ENCODE measurements at places on chromosomes 13 and 19. TPM values are rescaled to one million over a fixed set of nuclear protein-coding genes. Genes with fewer than 3 reads are reported as not detected.

GRCh38 chr13:42654722-42655121, 80.8 kb downstream of the TNFSF11 start:
- H3K27me3 ChIP-seq, result no peaks in the 10 kb centered on the region
- H3K4me1 ChIP-seq, result no peaks in the 10 kb centered on the region
- no peak overlapping the region for H3K27ac ChIP-seq
- DNase-seq, result no peak

DNA sequence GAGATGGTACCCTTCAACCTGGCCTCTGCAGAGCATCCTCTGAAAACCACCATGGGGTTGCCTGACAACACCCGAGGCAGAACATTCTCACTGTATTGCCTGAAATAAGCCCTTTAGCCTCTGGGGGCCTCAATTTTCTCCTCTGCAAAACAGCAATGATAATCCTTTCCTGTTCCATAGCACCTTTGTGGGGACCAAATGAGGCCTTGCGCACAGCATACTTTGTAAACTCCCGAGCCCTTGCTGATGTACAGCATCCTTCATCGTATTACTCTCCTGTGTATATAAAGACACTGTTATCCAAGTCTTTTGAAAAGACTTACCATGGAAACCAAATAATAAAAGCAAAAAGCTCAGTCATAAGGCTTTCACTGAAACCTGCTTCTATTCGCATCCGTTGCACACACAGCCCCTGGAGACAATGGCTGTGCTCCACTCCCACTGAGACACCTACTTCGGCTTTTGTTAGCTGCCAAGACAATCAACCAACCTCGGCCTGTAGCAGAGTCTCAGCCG, 276.0 kb downstream of the FOXO1 start:
- H3K27ac ChIP-seq, result no peak overlapping the region
- no peaks in the 10 kb centered on the region for H3K27me3 ChIP-seq
- no peak overlapping the region for H3K4me3 ChIP-seq
- H3K36me3 ChIP-seq, result no peaks in the 10 kb centered on the region
- no peak for DNase-seq

GRCh38 chr19:58560007-58560887, 1.8 kb upstream of the UBE2M start:
- H3K36me3 ChIP-seq, result peaks cover 20% of the 10 kb centered on the region
- peak overlapping the region; percentile 100 for H3K27ac ChIP-seq
- DNase-seq, result no peak
- no peaks in the 10 kb centered on the region for H3K27me3 ChIP-seq
- peak overlapping the region; percentile 74 for H3K4me3 ChIP-seq

DNA sequence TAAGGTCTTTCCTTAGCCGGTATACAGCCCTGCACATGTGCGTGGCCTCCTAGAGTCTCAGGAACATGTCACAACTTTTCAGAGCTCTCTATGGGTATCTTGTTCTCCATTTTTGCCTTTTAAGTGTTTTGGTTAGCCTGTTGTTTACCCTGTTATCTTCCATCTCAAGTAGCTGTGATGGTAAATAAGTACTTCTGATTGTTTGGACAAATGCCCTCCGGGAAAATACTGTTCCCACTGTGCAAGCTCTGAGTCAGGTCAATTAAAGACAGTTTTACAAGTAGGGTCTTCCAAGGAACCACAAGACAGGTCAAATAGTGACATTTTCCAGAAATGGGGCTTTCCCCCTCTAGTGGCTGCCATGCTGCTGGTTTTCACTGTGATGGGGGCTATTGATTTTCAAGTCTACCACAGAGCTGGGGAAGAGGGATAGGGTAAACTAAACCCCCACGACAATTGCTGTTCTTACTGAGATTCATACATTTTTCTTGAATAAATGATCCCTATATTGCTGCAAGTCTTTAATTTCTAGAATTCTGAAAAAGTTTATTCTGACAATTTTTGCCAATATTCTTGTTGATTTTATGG, 109.5 kb downstream of the TM9SF2 start:
- no peak overlapping the region for H3K4me3 ChIP-seq
- no peak overlapping the region for H3K27ac ChIP-seq
- H3K4me1 ChIP-seq, result peaks cover 12% of the 10 kb centered on the region
- H3K36me3 ChIP-seq, result no peaks in the 10 kb centered on the region

- H3K4me1 ChIP-seq, result no peaks in the 10 kb centered on the region
- no peak overlapping the region for H3K4me3 ChIP-seq
- no peaks in the 10 kb centered on the region for H3K27me3 ChIP-seq
Measured at GRCh38 chr13:100921139-100921538, 246.5 kb upstream of the TMTC4 start.

DNA sequence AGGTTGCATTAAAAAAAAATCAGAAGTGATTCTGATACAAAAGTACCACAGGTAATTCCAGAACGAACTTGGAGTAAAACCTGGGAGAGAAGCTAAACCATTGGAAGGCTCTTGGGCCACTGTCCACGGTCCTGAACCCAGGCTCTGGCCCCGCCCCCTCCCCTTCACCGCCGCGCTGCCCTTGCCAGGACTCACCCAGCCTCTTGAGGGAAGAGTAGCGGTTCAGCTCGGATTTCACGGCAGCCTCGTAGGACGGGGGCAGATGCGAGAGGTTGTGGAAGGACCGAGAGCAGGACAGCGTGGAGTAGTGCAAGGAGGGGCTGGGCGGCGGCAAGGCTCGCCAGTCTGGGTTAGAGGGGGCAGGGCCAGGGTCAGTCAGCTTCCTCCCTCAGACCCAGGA, 5.7 kb downstream of the SHISA7 start:
- DNase-seq, result no peak
- H3K36me3 ChIP-seq, result no peaks in the 10 kb centered on the region
- H3K4me1 ChIP-seq, result no peaks in the 10 kb centered on the region
- H3K27me3 ChIP-seq, result peaks cover 49% of the 10 kb centered on the region

DNA sequence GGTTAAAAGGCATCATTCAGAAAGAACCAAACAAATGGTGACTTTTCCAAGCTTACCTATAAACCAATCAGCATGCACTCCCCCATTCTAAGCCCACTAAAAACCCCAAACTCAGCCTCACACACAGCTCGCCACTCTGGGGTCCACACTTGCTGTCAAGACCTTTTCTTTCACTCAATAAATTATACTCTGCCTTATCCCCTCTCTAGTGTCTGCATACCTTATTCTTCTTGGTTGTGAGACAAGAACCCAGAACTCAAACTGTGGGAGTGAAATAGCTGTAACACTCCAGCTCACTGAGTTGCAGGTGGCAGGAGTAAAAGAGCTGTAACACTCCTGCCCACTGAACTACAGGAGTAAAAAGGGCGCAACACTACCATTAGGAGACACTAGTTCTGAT, 559.0 kb downstream of the TBC1D4 start:
- no peak overlapping the region for H3K4me3 ChIP-seq
- H3K4me1 ChIP-seq, result no peaks in the 10 kb centered on the region
- H3K27ac ChIP-seq, result no peak overlapping the region
- no peaks in the 10 kb centered on the region for H3K27me3 ChIP-seq
- no peak for DNase-seq
- no peaks in the 10 kb centered on the region for H3K36me3 ChIP-seq

- peaks cover 5% of the 10 kb centered on the region for H3K4me1 ChIP-seq
- H3K27me3 ChIP-seq, result peaks cover 6% of the 10 kb centered on the region
- H3K4me3 ChIP-seq, result no peak overlapping the region
- H3K27ac ChIP-seq, result no peak overlapping the region
- H3K36me3 ChIP-seq, result peaks cover 52% of the 10 kb centered on the region
Measured at GRCh38 chr19:47002106-47002766, 17.4 kb upstream of the NPAS1 start.

- DNase-seq, result no peak
- no peak overlapping the region for H3K27ac ChIP-seq
- H3K4me3 ChIP-seq, result no peak overlapping the region
- peaks cover 33% of the 10 kb centered on the region for H3K4me1 ChIP-seq
Measured at GRCh38 chr19:4896372-4896771, 6.3 kb downstream of the ARRDC5 start.

- H3K27ac ChIP-seq, result no peak overlapping the region
- peak; percentile 67 for DNase-seq
- H3K27me3 ChIP-seq, result peaks cover 21% of the 10 kb centered on the region
- peaks cover 12% of the 10 kb centered on the region for H3K4me1 ChIP-seq
- no peaks in the 10 kb centered on the region for H3K36me3 ChIP-seq
Measured at GRCh38 chr13:46893798-46894560, 2.9 kb downstream of the HTR2A start.

GRCh38 chr13:97445522-97446187, 11.7 kb downstream of the RAP2A start:
- no peak overlapping the region for H3K4me3 ChIP-seq
- no peaks in the 10 kb centered on the region for H3K27me3 ChIP-seq

- no peaks in the 10 kb centered on the region for H3K27me3 ChIP-seq
- no peak overlapping the region for H3K4me3 ChIP-seq
- H3K4me1 ChIP-seq, result peaks cover 87% of the 10 kb centered on the region
- H3K27ac ChIP-seq, result no peak overlapping the region
- no peak for DNase-seq
Measured at GRCh38 chr13:46604226-46604990, 51.4 kb downstream of the LRCH1 start.

DNA sequence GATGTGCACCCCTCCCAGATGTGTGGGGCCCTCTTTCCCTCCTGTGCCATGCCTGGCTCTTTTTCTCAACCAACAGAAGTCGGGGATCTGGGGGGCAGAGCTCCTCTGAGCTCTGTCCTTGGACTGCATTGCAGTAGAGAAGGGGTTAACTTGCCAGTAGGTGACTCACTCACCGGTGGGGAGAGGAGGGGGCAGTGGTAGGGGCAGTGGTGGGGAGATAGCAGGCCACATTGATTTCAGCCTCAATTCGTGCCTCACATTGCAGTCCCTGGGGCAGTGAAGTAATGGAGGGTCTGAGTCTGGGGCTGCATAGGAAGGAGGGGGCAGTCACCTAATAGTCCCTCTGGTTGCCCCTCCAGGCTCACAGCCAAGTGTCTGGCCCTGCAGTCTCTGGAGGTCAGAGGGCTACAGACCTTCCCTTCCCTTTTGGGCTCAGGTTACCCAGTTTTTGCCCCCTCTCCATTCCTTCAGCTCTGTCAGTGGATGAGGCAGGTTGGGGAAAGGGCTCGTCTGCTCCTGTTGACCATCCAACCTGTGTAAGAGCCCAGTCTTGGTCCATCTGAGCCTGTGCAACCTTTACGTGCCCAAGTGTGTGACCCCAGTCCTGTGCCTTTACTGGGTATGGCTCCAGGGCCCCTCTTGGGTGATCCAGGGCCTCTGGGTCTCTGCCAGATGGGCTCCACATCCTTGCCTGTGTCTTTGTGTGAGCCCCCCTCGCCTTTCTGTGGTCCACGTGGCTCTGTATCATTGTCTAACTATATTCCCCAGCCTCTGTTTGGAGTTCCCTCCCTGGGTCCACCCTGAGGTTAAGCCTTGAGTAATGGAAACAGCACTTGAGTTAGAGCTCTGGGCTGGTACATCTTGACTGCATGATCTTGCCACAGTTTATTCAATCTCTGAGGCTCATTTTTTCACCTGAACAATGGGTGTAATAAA, 13.0 kb downstream of the CIC start:
- H3K36me3 ChIP-seq, result peaks cover 4% of the 10 kb centered on the region
- no peak overlapping the region for H3K4me3 ChIP-seq
- no peaks in the 10 kb centered on the region for H3K27me3 ChIP-seq
- peaks cover 63% of the 10 kb centered on the region for H3K4me1 ChIP-seq
- H3K27ac ChIP-seq, result peak overlapping the region; percentile 89
- DNase-seq, result no peak

- no peak for DNase-seq
- H3K4me1 ChIP-seq, result no peaks in the 10 kb centered on the region
- H3K27ac ChIP-seq, result no peak overlapping the region
- H3K4me3 ChIP-seq, result no peak overlapping the region
- H3K36me3 ChIP-seq, result no peaks in the 10 kb centered on the region
Measured at GRCh38 chr13:77874406-77874805, 44.2 kb downstream of the EDNRB start.

DNA sequence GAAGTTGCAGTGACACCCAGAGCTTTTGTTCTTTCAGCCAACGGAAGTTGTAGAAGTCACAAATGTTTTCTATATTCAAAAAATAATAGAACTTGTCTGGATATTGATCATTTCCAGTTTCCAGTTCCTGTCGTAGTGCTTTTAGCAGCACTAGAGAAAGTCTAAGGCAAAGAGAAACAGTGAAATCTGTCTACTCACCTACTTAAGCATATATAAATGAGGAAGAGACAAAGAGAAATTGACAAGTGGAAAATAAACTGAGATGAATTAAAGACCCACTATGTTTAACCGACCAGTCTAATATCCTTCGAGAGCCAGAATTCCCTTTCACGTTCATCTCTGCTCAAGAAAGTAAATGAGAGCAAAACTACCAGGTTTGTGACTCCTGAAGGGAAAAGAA, 36.7 kb downstream of the DACH1 start:
- no peak for DNase-seq
- H3K27me3 ChIP-seq, result no peaks in the 10 kb centered on the region
- H3K27ac ChIP-seq, result no peak overlapping the region
- no peak overlapping the region for H3K4me3 ChIP-seq
- no peaks in the 10 kb centered on the region for H3K36me3 ChIP-seq

ZNF208 gene
- 0.85 TPM for total RNA-seq

SHD gene
- total RNA-seq, result not detected

SBK3 gene
- 0.26 TPM for total RNA-seq

FFAR1 gene
- total RNA-seq, result not detected

ZNF98 gene
- total RNA-seq, result not detected

ZNF547 gene
- 2.3 TPM for total RNA-seq

RASL11A gene
- 12.6 TPM for total RNA-seq

GIPR gene
- total RNA-seq, result 5.4 TPM

IGFL2 gene
- 1.8 TPM for total RNA-seq

CEACAM3 gene
- total RNA-seq, result 8.6 TPM

All from left lung (tissue), 14 donors.